ENCODE measurements at places on chromosomes 4 and X. TPM values are rescaled to one million over a fixed set of nuclear protein-coding genes. Genes with fewer than 3 reads are reported as not detected.

AMBN gene
- not detected for total RNA-seq

DNA sequence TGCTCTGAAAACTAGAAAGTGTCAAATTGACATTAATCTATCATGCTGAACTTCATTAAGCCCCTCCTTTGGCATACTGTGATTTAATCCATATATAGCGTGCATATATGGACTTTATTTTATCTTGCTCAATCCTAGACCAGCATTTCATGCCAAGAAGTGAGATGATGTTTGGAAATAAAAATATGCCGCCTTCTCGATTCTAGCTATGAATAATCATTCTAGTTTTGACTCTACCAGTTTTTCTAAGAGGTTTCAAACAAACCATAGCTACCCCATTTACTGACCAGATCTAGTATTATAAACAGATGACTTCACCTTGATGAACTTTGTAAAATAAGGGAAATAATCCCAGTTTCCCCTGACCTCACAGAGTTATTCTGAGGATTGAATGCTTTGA is 95.0 kb downstream of the ARX start:
- DNase-seq = no peak

DNA sequence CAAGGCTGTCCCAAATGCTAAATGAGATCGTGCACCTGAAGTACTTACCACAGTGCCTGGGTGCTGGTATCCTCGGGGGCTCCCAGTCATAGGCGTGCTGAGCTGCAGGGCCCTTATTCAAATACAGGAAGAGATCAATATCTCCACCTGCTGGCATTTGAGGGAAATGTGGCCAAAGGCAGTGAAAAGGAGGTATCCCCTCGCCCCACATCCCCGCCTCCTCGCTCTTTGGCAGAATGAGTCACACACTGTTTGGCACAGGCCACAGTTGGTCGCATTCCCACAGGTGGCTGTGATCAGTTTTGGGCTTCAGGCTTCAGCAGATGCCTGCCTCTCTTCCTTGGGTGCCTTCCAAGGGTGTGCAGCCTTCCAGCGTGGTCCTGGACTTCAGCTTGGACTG is 28.4 kb downstream of the ZNF185 start:
- peak; percentile 88 for DNase-seq

DNA sequence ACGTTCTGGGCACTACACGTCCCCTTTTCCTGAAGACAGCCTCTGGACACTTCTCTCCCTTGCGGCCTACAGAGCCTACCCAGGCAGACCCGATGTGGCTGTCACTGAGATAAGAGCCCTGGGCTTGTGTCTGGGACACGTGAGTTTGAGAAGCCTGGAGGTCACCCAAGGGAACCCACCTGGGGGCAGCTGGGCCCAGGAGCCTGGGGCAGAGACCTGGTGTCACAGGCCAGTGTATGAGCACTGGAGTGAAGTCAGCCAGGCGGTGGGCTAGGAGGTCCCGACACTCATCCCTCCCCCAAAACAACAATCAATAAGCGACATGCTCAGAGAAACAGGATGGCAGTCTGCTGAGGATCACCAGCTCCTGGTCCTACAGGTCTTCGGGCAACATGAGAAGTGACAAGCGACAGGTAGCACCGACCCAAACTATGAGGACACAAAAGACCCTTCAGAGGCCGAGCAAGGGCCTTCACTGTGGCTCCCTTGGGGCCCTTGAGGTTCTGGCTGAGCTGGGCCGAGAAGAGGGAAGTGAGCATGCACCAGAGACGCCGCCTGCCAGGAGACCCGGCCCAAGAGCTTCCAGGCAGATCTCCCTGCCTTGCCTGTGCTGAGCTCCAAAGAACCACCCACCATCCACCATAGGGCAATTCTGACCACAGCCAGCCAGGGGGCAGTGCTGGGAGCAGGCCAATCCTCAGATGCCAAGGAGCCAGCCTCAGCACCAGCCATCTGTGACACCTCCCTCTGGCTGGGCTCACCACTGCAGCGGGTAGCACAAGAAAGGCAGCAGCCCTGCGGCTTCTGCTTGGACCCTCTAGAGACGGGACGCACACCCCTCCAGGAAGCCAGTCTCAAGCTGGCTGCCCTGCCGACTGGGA is 11.0 kb upstream of the DUSP9 start:
- DNase-seq = peak; percentile 49

DNA sequence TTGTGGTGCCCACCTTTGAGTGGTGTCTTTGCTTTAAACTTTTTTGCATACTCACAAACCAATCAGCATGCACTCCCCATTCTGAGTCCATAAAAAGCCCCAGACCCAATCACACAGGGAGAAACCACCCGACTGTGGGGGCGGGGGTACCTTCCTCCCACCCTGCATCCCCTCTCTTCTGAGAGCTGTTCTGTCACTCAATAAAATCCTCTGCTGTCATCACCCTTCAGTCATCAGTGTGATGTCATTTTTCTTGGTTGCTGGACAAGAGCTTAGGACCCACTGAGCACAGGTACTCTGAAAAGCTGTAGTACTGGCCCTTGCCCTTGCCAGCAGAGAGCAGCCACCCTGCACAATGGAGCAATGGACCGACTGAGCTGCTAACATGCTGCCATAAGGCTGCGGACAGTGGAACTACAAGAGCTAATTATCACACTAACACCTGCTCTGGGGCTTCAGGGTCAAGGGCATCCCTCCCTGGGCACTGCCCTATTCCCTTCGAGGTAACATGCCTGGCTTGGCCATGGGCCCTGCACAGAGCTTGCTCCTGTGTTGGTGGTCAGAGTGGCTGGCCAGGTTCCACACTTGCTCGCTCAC is 62.9 kb upstream of the PGRMC2 start:
- no peak for DNase-seq

DNA sequence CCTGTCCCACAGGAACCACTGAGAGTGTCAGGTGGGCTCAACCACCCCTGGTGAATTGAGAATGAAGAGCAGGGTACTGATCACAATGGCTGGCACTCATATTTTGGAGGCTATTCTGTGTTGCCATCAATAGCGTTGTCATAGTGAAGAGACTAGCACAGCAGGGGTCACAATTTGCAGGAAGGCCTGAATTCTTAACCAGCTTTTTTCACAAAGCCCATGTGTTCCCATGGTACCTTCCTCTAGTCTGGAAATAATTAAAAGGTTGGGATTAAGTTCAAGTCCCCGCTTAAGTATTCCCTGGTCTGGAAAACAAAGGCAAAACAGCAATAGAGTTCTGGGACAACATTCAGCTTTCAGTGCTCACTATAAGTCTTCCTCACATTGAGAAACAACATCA is 1051.7 kb downstream of the C4orf33 start:
- DNase-seq = no peak

HTR2C gene
- not detected for total RNA-seq

TLR6 gene
- 1.6 TPM for total RNA-seq

All from HT1080 (cell line).